Skin of body (tissue), 3 donors: ENCODE measurements at places on chromosomes 6 and 20. TPM values are rescaled to one million over a fixed set of nuclear protein-coding genes. Genes with fewer than 3 reads are reported as not detected.

DNA sequence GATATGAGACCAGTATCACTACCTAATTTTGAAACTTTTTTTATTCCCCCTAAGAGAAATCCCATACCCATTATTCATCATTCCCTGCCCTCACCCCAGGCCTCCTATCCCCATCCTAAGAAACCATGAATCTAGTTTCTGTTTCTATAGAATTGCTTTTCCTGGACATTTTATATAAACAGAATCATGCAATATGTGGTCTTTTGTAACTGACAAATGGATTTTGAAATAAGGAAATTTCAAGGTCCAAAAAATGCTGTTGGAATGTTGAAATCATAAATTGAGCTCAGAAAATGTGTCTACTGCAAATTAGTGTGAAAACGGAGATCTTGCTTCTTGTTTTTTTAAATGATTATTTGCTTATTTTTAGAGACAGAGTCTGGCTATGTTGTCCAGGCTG is 25.1 kb downstream of the RNF217 start:
- no peak for DNase-seq

- no peak for DNase-seq
These were observed 4.1 kb downstream of the ANGPT4 start for GRCh38 chr20:911882-912600.

Gene LAMA4
- 249 TPM for total RNA-seq

Gene MLN
- not detected for total RNA-seq

Gene OR2H2
- not detected for total RNA-seq

Gene SCAF8
- total RNA-seq = 46.2 TPM
